ENCODE measurements at places on chromosomes 6 and 20. TPM values are rescaled to one million over a fixed set of nuclear protein-coding genes. Genes with fewer than 3 reads are reported as not detected.

DNA sequence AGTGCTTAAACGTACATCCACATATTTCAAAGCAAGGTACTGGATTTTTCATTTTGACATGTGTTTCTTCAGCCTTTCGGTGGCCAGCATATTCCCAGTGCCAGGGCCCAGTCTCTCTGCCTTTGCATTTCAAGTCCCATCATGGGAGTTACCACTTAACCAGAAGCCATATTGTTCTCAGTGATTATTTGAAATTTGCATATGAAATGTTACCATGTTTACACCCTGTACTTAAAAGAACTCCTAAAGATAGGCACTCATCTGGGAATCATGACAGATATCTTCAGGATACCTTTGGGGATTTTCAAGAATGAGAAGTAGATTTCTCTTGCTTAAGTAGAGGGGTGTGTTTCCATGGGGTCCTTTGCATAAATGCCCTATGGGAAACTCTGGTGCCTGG lies 367.5 kb downstream of the NRN1 start:
- no peak for DNase-seq

GRCh38 chr20:40880063-40880728 lies 148.4 kb upstream of the TOP1 start:
- no peak for DNase-seq

- DNase-seq: no peak
These were observed 139.7 kb downstream of the SYNDIG1 start for GRCh38 chr20:24608926-24609667.

- DNase-seq: no peak
These were observed 2.4 kb downstream of the METTL24 start for GRCh38 chr6:110355727-110356126.

NRSN2 gene
- total RNA-seq: 69.6 TPM

ZNF318 gene
- 4.7 TPM for total RNA-seq

DNA sequence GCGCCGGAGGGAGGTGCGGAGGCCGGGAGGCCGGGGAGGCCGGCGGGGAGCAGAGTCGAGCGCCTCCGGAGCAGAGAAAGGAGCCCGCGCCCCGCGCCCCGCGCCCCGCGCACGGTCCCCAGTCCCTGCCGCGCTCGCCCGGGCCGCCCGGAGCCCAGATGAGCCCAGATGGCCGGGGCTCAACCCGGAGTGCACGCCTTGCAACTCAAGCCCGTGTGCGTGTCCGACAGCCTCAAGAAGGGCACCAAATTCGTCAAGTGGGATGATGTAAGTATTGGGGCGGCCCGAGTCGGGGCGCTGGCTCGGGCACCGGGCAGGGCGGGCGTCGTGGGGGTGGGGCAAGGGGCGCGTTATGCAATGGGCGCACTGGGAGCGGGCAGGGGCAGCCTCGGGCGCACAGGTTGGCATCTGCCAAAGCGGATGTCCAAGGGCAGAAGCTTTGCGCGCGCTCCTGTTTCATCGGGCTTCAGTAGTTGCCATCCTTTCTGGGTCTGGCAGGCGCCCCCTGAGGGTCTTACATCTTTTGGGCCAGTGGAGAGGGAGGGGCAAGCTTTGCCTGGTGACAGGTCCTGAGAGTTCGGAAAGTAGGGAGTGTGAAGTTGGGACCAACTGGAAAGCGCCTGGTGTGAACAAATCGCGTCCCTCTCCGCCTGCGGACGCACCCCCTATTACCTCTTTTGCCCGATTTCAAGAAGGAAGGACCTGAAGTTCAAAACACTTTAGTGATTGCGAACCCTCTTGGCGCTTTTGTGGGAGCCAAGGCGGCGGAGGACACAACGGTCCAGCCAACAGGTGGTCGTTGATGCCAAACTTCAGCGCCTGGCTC lies 631 bp downstream of the PLCB1 start:
- DNase-seq: no peak

- DNase-seq: no peak
These were observed 41.0 kb downstream of the POU3F2 start for GRCh38 chr6:98875375-98875774.
